ENCODE measurements at places on chromosomes 3 and 15. TPM values are rescaled to one million over a fixed set of nuclear protein-coding genes. Genes with fewer than 3 reads are reported as not detected.

DNA sequence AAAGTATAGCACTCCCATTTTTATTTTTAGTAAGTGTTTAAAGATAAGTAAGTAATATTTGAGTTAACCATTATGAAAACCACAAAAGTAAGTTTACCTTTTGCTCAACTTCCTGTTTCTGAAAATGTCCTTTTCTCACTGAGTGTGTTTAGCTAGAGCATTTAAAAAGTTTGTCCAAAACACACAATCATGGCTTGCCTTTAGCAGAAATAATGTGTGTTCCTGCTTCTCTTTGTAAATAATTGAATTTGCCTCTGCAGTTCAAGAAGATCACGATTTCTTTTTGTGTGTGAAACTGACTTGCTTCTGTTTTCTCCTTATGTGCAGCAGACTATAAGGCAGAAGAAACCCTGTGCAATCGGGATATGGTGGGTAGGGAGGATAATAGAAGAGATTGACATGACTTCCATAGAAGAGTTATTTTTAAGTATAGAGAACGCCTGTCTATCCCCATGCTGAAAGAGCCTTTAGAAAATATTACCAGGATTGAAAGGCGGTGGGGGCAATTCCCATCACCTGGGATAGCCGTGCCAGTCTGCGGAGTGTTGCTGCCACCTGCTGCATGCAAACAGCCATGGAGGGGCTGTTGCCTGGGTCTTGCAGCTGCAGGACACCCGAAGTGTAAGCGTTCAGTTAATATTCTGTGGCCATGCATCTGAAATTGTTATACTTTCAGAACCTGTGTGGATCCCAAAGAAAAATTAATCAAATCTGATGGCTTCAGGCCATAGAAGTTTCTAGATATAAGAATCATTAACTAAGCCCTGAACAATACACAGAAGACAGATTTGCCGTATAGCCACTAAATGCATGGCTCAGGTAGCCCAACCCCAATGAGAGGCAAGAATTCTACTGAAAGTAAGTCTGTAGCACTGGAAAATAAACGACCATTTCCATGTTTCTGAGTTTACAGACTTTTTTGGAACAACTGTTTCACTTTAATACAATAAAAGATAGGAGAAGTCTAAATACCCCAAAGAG lies 2.4 kb upstream of the CD96 start:
- peak; percentile 41 for DNase-seq
- no peaks in the 10 kb centered on the region for H3K27me3 ChIP-seq
- no peaks in the 10 kb centered on the region for H3K36me3 ChIP-seq
- peaks cover 53% of the 10 kb centered on the region for H3K4me1 ChIP-seq
- no peak overlapping the region for H3K27ac ChIP-seq
- peak overlapping the region; percentile 93 for H3K4me3 ChIP-seq

DNA sequence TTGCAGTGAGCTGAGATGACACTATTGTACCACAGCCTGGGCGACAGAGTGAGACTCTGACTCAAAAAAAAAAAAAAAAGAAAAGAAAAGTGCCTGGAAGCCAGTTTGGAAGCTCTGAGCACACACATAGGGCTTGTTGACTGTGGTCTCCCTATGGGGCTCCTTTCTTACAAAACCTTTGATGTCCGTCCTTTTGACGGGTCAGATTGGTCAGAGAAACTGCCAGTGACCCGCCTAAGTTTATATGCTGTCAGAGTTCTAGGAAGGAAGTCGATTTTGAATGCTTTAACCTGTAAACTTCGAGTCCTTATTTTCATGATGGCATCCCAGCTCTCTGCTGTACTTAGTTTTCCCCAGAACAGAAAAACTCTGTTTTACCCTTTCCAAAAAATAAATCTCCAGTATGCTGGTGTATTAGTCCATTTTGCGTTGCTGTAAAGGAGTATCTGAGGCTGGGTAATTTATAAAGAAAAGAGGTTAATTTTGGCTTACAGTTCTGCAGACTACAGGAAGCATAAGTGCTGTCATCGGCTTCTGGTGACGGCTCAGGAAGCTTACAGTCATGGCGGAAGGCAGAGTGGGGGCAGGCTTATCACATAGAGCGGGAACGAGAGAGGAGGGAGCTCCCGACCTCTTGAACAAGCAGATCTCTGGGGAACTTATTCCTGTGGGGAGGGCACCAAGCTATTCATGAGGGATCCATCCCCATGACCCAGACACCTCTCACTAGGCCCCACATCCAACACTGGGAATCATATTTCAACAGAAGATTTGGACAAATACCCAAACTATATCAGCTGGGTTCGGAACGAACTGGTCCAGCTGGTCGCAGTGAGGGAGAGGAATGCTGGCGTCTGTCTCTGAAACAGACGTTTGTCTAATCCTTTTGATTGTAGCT lies 72.3 kb downstream of the LMLN start:
- DNase-seq, result no peak
- peaks cover 3% of the 10 kb centered on the region for H3K36me3 ChIP-seq
- H3K4me3 ChIP-seq, result no peak overlapping the region

- no peaks in the 10 kb centered on the region for H3K27me3 ChIP-seq
- H3K36me3 ChIP-seq, result peaks cover 9% of the 10 kb centered on the region
- H3K27ac ChIP-seq, result no peak overlapping the region
- peaks cover 2% of the 10 kb centered on the region for H3K4me1 ChIP-seq
Observed at GRCh38 chr15:42760759-42761158, 23.8 kb upstream of the CDAN1 start.

DNA sequence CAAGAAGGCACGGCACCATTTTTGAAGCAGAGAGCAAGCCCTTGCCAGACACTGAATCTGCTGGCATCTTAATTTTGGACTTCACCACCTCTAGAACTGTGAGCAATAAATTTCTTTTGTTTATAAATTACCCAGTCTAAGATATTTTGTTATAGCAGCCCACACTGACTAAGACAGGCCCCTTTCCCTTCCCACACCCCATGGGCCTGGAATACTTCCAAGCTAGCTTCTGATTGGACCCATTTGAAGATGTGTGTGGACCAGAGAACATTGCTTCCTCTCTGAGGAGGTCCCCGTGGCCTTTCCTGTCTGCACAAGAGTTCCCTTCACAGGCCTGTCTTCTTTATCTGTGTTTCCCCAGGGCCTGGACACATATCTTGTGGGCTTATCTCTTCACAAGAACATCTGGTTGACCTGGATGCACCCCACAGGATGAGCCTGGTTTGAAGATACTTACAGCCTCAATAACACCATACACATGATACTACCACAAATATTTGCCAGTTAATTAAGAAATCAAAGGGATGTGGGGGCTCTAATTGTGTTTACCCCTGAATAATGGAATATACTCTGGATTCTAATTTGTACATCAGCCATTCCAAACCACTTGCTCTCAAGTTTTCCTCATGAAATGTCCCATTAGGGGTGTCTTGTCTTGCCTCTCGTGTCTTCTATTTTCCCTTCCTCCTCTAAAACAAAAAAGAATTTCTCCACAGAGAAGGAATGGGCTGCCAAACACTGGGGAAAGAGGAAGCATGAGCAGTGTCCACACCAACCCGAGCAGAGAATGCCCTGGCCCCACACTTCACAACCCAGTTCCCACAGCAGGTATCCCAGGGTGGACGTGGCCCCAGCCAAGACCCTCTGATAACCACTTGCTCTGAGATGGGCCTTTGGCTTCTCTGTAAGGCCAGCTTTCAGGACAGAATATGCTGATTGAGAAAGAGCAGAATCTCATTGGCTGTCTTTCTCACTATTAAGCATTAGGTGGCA lies 42.5 kb downstream of the GLB1 start:
- H3K27ac ChIP-seq, result peak overlapping the region; percentile 100
- H3K4me3 ChIP-seq, result peak overlapping the region; percentile 76
- H3K36me3 ChIP-seq, result peaks cover 10% of the 10 kb centered on the region

DNA sequence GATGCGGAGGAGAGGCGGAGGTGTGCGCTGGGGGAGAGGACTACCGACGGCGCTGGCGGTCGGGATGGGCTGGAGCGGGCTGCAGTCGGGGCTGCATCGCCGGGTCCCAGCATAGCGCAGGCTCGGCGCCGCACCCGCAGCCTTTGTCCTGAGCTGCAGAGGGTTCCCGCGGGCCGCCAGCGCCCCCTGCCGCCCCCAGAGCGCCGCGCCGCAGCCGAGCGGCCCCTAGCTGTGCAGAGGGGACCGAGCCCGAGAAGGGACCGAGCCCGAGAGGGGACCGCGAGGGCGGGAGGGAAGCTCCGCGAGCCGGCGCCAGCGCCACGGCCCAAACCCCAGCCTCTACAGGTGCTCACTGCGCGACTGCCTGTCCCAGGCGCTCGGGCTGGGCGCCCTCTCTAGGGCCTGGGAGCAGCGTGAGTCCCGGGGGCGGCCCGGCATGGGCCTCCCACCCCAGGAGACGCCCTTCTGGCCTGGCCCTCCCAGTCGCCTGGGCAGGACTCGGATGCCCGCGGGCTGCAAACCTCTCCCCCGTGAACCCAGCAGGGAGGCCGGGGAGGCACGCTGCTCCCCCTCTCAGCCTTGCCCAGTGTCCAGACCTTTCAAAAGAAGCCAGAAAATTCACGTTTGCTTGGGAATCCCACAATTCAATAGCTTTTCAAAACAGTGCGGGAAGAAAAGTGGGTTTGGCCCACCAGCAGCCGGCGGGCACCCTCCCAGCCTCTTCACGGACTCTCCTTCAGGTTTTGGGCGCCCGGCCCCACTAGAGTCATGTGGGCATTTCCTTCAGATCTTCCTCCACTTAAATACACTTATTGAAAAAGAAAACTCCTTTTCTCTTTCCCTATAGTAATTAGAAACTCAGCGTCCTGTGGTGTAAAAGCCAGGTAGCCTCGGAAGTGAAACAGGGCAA lies 134.7 kb downstream of the TPRA1 start:
- no peak overlapping the region for H3K27ac ChIP-seq
- H3K4me1 ChIP-seq, result peaks cover 10% of the 10 kb centered on the region
- H3K4me3 ChIP-seq, result peak overlapping the region; percentile 74

The BCHE gene
- not detected for total RNA-seq

The CHMP2B gene
- total RNA-seq, result 29.4 TPM

The LRRC49 gene
- total RNA-seq, result 5.2 TPM

The PLA1A gene
- total RNA-seq, result not detected

Measured in T-helper 17 cell (primary cell).